ENCODE measurements at places on chromosomes 1 and 21.

- no peak for DNase-seq
Observed at GRCh38 chr1:16174261-16174868, 18.5 kb upstream of the EPHA2 start.

DNA sequence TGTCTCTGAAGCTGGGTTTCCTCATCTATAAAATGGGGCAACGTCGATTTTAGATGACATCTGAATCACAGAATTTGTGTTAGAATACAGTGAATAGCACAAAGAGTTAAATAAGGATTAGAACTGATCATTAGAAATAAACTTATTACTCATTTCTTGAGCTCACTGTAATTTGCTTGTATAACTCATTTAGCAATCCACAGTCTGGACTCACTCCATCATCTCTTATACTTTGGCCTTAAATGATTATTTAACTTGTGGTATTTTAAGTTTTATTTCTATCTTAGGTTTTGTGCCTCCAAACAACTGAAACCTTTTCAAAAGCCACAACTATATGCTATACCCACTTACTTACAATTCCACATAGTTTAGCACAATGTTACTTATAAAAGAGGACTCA lies 128.0 kb downstream of the CDC42BPA start:
- no peak for DNase-seq

- no peak for DNase-seq
Observed at GRCh38 chr1:168786476-168787330, 57.7 kb upstream of the DPT start.

DNA sequence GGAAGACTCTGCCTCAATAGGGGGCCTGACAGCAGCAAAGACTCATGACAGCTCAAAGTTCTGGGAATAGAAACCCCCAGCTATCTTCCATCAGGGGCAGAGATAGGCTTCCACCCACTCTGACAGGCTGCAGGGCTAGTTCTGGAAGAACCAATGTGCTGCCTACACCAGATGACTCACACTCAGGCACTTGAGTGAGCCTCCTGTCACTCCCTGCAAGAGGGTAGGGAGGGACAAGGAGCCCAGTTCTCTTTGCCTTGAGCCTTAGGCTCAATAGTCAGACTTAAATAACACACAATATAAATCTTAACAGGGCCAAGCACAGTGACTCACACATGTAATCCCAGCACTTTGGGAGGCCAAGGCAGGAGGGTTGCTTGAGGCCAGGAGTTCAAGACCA lies 386.4 kb downstream of the HHAT start:
- no peak for DNase-seq

DNA sequence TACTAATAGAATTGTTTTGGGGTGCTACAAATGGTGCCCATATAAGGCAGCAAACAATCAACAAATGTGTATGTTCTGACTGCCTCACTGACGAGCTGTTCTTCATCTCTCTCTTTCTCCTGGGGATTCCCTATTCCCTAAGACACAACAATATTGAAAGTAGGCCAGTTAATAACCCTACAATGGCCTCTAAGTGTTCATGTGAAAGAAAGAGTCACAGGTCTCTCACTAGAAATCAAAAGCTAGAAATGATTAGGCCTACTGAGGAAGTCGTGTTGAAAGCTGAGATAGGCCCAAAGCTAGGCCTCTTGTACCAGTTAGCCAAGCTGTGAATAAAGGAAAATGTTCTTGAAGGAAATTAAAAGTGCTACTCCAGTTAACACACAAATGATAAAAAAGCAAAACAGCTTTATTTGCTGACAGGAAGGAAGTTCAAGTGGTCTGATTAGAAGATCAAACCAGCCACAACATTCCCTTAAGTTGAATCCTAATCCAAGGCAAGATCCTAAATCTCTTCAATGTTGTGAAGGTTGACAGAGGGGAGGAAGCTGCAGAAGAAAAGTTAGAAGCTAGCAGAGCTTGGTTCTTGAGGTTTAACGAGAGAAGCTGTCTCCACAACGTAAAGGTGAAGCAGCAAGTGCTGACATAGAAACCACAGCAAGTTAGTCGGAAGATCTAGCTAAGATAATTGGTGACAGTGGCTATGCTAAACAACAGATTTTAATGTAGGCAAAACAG lies 26.3 kb downstream of the ATP2B4 start:
- peak; percentile 19 for DNase-seq

DNA sequence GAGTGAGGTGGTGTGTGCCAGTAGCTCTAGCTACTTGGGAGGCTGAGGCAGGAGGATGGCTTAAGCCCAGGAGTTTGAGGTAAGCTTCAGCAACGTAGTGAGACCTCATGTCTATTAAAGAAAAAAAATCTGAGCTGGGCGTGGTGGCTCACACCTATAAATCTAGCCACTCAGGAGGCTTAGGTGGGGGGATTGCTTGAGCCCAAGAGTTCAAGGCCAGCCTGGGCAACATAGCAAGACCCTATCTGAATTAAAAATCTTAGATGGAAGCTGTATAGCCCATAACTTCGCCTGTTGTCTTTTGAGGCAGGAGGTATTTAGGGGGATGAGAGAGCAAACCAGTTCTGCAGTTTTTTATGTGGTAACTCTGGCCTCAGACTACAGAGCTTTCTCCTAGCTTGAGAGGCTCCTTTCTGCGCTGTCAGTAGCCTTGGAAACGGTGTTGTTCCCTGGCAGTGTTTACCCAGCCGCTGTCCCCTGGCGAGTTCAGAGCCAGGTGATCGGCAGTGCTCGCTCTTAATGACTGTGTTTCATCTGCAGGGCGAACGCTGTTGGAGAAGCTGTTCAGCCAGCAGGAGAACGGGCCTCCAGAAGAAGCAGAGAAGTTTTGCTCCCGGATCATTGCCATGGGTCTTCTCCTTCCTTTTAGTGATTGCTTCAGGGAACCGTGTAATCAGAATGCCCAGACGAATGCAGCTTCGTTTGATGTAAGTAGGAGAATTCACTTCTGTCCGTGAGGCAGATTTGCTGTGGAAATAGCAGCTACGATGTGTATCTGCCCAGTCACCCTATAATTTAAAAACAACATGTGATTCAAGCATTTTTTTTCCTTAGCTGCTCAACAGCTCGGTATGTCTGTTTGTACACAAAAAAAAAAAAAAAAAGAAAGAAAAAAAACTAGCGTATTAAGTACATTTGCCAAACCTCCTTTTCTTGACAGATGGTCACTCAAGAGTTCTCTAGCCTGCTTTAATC lies 31.2 kb downstream of the FMN2 start:
- no peak for DNase-seq

DNA sequence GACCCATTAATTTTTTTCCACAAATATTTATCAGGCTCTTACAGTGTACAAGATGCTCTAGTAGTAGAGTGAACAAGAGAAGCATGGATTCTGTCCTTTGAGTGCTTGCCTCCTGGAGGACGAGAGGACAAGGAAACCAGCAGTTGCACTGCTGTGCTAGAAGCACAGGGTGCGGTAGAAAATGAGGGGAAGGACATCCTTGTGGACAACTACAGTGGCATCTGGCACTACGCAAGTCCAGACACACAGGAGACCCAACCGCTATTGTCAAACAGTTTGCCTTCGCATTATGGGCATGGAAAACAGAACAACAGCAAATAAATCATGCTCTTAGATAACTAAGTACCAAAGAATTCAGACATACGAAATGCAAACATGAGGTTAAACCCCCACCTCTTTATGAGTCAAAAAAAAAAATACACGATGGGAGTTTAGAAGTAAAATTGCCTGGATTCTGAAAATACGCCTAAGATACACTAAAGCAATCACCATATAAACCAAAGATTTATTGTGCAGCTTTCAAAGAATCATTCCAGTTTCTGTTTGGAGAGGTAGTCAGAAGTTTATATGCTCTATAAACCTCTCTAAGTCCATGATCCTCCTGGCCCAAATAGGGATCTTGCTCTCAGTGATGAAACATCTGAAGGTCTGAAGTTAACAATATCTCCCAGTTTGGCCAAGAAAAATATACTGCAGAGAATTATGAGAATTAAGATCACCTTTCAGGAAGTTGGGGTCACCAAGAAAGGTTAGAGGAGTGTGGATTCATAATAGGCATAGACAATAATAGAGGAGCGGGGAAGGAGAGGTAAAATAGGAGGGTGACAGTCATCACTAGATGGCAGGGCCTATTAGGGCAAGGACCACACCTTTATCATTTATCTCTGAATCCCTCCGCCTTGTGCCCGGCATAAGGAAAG lies 307.8 kb downstream of the NFIA start:
- DNase-seq, result no peak

DNA sequence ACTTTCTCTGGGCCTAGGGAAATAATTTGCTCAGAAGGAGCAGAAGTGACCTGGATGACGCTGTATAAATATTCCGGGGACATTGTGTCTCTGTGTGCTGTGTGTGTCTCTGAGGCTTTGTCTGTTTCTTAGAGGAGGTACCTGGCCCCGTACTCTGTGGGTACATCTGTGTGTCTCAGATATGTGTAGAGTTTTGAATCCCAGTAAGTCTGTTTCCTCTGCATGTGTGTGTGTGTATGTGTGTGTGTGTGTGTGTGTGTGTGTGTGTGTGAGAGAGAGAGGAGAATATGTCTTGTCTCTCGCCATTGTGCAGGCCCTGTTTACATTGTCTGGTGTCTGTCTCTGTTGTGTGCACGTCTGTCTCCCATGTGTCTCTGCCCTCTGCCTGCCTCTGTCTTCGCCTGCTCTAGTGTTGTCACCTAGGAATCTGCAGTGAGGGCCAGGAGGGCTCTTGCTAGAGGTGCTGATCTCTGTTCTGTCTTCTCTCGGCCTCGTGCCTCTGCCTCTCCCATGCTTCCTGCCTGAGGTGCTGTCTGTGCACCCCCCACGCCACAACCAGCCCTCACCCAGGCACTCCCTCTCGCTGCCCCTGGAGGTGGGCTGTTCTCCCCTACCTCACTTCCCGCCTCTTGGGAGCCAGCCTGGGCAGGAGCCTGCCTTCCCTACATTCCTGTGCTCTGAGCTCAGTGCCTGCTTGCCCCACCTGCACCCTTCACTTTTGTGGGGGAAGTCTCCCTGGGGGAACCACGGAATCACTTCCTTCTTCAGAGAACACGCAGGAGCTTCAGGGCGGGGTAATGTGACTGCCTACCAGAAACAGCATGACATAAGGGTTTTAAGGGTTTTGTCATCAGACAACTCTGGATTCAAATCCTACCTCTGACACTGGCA lies 5.9 kb downstream of the MAP7D1 start:
- peak; percentile 58 for DNase-seq

DNA sequence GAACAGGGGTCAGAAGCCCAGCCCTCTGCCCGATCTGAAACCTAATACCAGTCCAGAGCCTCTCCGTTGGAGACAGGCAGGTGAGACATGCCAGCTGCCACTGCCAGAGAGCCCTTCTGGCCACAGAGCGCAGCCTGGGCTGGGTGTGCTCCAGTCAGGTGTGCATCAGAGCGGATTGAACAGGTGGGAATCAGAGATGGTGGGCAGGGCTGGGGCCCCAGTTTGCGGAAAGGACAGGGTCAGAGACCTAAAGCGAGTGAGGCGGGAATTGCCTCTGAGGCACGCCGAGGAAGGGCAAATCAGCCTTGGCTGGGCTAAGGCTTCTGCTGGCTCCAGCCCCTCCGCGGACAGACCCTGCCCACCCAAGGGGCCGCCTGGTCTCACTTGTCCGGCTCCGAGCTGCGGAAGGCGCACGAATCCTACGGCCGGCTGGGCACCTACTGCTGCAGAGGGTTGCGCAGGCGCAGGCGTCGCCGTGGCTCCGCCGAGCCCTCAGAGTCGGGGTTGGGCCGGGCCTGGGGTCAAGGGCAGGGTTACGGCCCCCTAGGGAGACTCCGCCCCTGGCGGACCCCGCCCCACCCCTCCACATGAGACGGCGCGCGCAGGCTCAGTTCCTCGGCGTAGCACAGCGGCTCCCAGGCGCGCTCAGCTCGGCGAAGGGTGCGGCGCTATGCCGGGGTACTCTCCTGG lies 10.3 kb downstream of the CPLANE2 start:
- DNase-seq, result no peak

DNA sequence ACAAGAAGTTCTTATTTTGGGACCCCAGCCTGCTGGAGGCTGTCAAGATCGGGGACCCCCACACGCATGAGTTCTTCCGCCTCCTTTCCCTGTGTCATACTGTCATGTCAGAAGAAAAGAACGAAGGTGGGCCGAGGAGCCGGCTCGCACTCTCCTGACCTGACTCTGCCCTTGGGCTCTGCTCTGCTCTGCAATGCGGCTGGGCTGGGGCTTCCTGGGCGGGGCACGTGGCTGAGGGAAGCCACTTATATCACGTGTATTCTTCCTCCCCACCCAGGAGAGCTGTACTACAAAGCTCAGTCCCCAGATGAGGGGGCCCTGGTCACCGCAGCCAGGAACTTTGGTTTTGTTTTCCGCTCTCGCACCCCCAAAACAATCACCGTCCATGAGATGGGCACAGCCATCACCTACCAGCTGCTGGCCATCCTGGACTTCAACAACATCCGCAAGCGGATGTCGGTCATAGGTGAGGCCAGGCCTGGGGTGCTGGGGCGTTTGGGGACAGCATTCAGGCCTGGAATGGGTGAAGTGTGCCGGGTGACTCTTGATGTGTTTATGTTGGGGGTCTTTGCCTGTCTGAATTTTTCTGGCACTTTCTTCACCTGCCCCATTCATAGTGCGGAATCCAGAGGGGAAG lies 17.6 kb downstream of the ATP8B2 start:
- peak; percentile 82 for DNase-seq

- DNase-seq, result no peak
Observed at GRCh38 chr1:24825174-24825573, 79.9 kb downstream of the CLIC4 start.

GRCh38 chr1:230868736-230869385 lies 540 bp upstream of the C1orf198 start:
- no peak for DNase-seq

DNA sequence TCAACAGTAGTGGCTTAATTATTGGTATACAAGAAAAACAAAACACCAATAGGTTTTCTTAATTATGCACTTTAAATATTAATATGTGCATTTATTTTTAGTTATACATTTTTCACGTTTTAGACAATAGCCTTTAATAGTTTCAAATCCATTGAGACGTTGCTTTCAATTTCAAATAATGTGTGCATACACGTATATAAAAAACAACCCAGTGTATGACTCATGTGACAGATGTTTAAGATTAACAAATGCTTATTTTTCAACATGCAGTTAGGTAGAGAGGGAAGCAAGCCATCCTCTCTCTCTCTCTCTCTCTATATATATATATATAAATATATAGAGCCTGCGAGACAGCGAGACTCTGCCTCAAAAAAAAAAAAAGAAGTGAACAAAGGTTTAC lies 24.3 kb downstream of the EYA3 start:
- DNase-seq, result no peak

GRCh38 chr1:5798151-5798730 lies 194.0 kb downstream of the NPHP4 start:
- DNase-seq, result no peak
